ENCODE measurements at places on chromosomes 3 and 15. TPM values are rescaled to one million over a fixed set of nuclear protein-coding genes. Genes with fewer than 3 reads are reported as not detected.

The TMEM212 gene
- not detected for total RNA-seq

The GPR87 gene
- 15.5 TPM for total RNA-seq

GRCh38 chr3:121835465-121835801 is 424 bp downstream of the EAF2 start:
- no peak for DNase-seq

DNA sequence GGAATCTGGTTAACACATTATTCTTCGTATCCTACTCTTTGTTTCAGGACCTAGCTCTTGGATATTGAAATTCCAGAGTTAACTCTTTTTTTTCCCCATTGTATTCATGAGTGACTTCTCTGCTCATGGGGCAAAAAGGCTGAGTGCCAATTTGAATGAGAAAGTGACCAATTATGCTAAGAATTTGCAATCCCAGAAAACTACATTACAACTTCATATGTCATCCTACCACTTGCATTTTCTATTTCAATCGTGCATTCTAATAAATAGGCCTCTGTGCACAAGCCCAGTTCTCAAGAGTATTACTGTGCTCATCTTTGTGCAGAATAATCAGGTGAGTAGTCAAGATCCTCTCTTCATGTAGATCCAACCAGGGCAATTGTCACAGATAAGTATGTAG is 537.8 kb downstream of the OTOL1 start:
- peak; percentile 67 for DNase-seq

DNA sequence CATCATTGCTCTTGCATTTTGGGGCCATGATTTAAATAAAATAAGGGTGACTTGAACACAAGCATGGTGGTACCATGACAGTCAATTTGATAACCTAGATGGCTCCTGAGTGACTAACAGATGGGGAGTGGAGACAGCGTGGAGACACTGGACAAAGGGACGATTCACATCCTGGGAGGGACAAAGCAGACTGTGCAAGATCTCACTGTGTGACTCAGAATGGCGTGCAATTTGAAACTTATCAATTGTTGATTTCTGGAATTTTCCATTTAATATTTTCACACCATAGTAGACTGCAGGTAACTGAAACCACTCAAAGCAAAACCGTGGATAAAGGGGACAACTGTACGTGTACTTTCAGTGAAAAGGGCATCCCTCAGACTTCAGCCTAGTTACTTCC is 25.5 kb downstream of the MCCC1 start:
- no peak for DNase-seq

Measured in astrocyte (in vitro differentiated cells and primary cell).